ENCODE measurements at places on chromosomes 12 and 14. TPM values are rescaled to one million over a fixed set of nuclear protein-coding genes. Genes with fewer than 3 reads are reported as not detected.

Gene OTOGL
- 0.57 TPM for total RNA-seq

Gene KLRC1
- total RNA-seq = 3.3 TPM

Gene MYH6
- not detected for total RNA-seq

Gene HCAR2
- 10.4 TPM for total RNA-seq

Gene GNS
- 137 TPM for total RNA-seq

Gene NPFF
- not detected for total RNA-seq

Gene KRT83
- not detected for total RNA-seq

Gene MEG3
- 77.9 TPM for total RNA-seq

Gene TMEM120B
- total RNA-seq = 16.7 TPM

Gene CISTR
- not detected for total RNA-seq

Data from ureter (tissue), 1 donor.